ENCODE measurements at places on chromosomes 2 and 18.

DNA sequence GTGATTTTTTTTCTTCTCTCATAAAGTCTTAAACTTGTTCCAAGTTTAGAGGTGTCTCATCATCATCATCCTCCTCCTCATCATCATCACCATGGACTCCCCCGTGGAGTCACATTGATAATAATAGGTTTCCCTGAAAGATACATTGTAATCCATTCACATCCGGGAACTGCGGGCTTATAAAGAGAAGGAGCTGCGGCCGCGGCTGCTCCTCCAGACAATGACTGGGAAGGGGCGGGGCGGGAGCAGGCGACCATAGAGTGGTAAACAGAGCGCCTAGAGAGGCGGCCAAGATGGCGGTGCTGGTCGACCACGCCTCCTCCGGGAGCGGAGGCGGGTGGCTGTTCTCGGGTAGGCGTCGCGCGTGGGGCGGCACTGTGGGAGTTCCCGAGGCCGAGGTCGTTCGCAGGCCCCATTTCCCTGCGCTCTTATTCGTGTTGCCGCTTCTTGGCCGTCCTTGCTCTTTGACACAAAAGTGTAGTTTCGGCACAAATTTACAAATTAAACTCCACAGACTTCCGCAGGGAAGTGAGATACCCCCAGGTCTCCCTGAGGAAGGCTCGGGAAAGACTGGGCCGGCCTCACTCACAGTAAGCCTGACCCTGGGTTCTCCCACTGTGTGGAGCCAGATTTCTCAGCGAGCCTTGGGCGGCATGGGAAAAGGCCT lies 1.8 kb upstream of the TCF4 start:
- peak; percentile 96 for DNase-seq

- peak; percentile 87 for DNase-seq
Observed at GRCh38 chr2:51812138-51812866, 780.4 kb upstream of the NRXN1 start.

- DNase-seq = no peak
Observed at GRCh38 chr2:15260835-15261234, 300.3 kb downstream of the NBAS start.

DNA sequence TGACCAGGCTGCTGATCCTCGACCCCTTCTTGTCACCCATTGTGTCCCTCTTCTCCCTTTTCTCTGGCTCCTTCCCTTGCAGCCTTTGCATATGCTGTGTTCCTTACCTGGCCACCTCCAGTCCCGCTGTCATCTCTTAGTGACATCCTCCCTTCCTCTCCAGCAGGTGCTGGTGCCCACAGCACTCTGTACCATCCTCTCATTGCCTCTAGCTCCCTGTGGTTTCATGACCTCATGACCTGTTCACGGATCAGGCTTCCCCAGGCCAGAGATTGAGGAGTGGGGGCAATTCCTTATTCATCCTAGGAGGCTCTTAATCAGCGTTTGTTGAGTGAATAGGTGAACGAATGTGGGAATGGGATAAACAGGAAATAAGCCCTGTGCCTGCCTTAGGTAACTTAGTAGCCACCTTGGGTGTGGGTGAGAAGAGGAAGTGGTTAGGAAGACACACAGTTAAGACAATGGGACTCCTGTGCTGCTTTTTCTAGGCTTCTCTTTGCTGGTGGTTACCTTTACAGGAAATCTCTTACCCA lies 35.5 kb downstream of the ITGA6 start:
- DNase-seq = no peak

- no peak for DNase-seq
Observed at GRCh38 chr2:177031438-177032180, 181.0 kb upstream of the HNRNPA3 start.

All from IMR-90 (cell line).